Fibroblast of gingiva (primary cell): ENCODE measurements at places on chromosomes 4 and X.

- no peak for DNase-seq
These were observed 534.4 kb upstream of the POU3F4 start for GRCh38 chrX:82973646-82974045.

DNA sequence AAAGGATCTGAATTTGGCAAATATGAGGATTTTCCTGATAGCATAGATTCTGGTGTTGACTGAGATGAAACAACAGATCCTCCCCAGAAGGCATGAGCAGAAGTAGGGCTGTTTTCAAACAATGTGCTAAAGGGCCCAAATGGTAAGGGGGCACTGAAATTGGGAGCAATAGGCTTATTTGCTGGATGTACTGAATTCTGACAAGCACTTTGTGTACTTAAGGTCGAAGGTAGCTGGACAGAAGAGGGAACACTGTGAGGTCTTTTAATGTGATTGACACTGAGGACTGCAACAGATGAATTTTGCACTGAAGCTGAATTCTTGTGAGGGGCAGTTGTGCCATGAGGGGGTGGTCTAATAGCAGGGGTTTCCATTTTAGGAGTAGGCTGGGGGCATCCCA is 21.2 kb upstream of the COX18 start:
- DNase-seq = no peak

- DNase-seq = no peak
These were observed 49.9 kb upstream of the TEX13D start for GRCh38 chrX:124282580-124282979.

GRCh38 chrX:71171110-71171801 is 26.6 kb downstream of the NLGN3 start:
- no peak for DNase-seq

DNA sequence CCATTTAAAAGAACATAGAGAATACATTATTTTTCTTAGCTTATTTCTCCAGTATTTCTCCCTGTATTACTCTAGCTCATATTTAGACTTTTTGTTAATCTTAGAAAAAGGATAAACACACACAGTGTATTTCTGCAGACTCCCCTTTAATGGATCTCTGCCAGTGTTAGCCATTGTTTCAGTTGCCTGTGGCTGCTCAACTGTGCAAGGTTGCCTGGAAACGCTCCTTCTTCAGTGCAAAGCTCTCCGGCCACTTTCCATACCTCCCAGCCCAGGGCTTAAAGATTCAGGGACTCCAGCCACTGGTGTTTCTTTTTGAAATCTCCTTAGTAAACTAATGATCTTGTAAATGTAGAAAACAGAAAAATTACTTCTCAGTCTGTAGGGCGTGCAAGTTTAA is 104.9 kb downstream of the SLIT2 start:
- no peak for DNase-seq

GRCh38 chr4:88697588-88698329 is at the start of gene NAP1L5:
NAP1L5 (minus strand) TSS chr4:88697829; CDS start chr4:88697754, 75 bp downstream.
- DNase-seq = peak; percentile 76

- DNase-seq = no peak
These were observed 537.9 kb upstream of the LCORL start for GRCh38 chr4:18559492-18559891.

- DNase-seq = no peak
These were observed 203.3 kb downstream of the OR13H1 start for GRCh38 chrX:131747173-131747572.

DNA sequence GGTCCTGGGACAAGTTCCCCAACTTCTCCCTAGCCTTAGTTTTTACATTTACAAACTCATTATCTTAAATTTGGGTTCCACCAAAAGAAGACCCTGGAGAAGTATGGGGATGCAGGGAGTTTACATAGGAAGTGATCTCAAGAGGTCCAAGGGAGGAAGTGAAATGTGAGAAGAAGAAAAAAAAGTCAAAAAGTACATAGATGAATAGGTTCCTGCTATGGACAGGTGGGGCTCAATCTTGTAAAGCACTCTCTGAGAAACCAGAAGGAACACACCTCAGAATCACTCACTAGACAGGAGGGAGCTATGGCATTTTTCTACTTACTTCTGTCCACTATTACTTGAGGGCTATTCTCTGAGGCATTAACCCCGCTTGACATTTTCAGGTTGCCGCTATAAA is 56.6 kb downstream of the ARHGAP6 start:
- no peak for DNase-seq

- DNase-seq = no peak
These were observed 106.0 kb downstream of the KLHL8 start for GRCh38 chr4:87114245-87115062.

DNA sequence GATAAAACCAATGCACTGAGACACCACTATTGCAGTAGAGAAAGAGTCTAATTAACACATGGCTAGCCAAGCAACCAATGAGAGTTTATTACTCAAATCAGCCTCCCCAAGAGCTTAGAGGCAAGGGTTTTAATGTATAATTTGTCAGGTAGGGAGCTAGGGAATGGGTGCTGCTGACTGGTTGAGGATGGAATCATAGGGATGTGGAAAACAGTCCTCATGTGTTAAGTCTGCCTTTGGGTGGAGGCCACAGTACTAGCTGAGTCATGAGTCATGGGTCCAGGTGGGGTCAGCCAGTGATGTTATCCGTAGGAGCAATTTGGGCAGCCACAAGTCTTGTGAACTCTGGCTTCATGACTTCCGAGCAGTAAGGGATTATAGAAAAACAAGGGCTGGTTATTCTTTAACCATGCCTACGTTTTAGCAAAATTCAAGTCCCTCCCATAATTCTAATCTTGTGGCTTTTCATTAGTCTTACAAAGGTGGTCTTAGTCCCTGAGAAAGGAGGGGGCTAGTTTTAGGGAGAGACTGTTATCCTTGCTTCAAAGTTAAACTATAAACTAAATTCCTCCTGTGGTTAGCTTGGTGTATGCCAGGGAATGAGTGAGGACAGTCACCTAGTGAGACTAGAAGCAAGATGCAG is 25.1 kb upstream of the PLAC8 start:
- DNase-seq = no peak
